ENCODE measurements at places on chromosomes 2 and 18. TPM values are rescaled to one million over a fixed set of nuclear protein-coding genes. Genes with fewer than 3 reads are reported as not detected.

The CAPN10 gene
- 18.9 TPM for total RNA-seq

DNA sequence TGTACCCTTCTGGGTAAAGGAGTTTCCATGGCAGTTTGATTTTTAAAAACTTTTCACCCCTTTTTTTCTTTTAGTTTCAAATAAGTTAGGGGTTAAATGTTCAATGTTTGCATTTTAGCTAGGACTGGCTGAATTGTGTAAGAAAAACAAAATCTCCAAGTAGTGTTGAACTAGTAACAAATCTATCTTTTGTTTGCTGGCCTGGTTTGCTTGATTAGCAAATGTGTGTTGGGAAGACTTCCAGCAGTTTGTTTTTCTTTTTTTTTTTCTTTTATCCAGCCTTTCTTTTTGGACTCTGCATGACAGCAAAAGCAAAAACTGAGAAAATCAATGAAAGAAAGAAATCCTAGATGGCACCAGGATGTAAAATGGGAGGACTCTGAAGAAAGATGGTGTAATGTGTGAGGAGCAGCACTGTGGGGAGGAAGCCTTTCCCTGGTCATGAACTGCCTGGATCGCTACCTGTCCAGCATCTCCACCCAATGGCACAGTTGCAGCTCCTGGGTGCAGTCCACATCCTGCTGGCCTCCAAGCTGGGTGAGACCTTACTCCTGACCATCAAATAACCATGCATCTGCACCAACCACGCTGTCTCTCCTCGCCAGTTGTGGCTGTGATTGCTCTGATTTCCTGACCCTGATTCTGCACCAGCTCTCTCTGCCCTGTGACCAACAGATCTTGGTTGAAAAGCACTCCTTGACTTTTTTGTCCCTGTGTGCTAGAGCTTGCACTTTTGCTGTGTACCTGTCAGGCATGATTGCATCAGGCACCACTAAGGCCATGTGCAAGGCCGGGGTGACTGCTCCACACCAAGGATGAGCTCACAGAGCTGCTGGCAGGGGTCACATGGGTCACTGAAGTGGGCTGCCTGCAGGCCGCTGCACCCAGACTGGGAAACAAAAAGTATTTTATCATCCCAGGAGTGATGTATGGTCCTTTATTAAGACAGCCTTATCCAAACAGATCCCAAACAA, 71.2 kb upstream of the ZNF236 start:
- DNase-seq, result no peak
- H3K4me3 ChIP-seq, result no peak overlapping the region
- no peaks in the 10 kb centered on the region for H3K4me1 ChIP-seq
- no peak overlapping the region for H3K27ac ChIP-seq
- no peaks in the 10 kb centered on the region for H3K36me3 ChIP-seq

DNA sequence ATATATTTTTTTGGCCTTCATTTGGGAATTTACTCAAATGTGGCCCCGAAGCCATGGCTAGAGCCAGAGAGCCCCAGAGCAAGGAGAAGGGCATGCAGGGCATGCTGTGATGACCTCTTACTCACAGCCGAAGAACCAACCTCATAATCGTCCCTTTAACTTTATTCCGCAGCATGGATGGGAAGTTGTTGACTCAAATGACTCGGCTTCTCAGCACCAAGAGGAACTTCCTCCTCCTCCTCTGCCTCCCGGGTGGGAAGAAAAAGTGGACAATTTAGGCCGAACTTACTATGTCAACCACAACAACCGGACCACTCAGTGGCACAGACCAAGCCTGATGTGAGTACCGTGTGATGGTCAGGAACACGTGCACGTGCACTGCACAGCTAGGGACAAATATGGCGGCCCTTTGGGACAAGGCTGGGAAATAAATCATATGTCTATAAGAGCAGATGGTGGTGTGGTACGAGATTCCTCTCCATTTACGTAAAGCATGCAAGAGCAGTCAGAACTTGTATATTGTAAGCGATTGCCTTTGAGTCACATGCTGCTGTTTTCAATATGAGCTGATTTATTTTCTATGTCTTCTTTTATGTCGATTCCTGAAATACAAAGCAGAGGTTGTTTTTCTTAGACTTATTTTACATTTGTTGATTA, 280.9 kb downstream of the NEDD4L start:
- H3K4me3 ChIP-seq, result no peak overlapping the region
- H3K27ac ChIP-seq, result peak overlapping the region; percentile 89
- H3K4me1 ChIP-seq, result peaks cover 25% of the 10 kb centered on the region

- peak; percentile 30 for DNase-seq
- peaks cover 17% of the 10 kb centered on the region for H3K4me1 ChIP-seq
- H3K27ac ChIP-seq, result peak overlapping the region; percentile 92
Measured at GRCh38 chr2:218782528-218782844, 539 bp downstream of the CYP27A1 start.

The GPR45 gene
- not detected for total RNA-seq

The DYSF gene
- total RNA-seq, result 51.6 TPM

- no peak overlapping the region for H3K4me3 ChIP-seq
- no peak overlapping the region for H3K27ac ChIP-seq
- H3K27me3 ChIP-seq, result peaks cover 2% of the 10 kb centered on the region
- no peaks in the 10 kb centered on the region for H3K36me3 ChIP-seq
- peak; percentile 60 for DNase-seq
- H3K4me1 ChIP-seq, result peaks cover 12% of the 10 kb centered on the region
Measured at GRCh38 chr2:46657042-46657504, 177.7 kb downstream of the TMEM247 start.

DNA sequence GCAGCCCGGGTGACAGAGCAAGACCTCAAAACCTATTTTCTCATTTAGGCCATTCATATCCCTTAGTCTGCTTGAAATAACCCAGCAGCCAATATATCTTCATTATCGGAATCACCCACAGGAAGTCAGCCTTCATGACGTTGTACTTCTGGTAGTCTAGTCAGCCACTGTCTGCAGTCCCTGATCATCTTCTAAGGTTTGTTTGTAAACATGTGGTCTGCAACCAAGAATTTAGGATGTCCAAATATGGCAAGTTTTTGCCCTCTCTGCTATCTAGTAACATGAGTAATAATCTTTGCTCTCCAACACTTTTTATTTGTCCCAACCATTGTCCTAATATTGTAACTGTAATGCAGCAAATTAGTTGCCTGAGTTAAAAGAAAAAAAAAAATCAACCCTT, 92.5 kb downstream of the PRPF40A start:
- peaks cover 11% of the 10 kb centered on the region for H3K4me1 ChIP-seq
- no peak overlapping the region for H3K4me3 ChIP-seq

The CNRIP1 gene
- total RNA-seq, result 21.1 TPM

DNA sequence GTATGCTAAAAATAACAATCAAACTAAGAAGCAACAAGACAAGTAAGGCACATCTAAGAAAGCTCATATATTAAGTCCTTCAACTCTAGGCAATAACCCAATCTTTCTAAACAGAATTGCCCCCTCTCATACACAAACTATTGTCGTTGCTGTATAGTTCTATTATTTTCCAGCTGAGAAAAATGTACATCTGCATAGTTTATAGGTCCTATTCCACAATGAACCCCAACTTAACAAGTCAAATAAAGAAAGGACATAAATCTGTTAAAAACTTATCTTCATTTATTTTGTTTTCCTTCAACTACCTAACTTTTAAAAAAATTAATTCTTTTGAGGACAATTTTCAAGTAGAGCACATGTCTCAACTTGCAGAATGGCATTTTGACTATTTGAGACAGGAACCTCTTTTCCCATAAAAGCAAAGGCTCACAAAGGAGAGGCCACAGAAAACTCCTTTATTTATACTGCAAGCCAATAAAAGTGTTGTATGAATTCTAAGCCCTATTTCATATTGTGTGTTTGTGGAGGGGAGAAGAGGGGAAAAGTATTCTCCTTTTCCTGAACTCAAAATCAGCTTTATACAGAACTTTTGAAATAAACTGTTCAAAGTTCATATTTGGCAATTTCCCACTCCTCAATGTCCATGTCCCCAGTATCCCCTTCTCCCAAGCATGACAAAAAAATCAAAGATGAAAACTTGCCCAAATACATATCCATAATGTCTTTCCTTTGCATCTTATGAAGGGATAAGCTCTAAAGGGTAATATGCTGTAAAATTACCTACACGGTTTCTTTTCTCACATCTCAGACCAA, 37.4 kb downstream of the RTN4 start:
- no peaks in the 10 kb centered on the region for H3K36me3 ChIP-seq
- no peak for DNase-seq
- H3K4me3 ChIP-seq, result no peak overlapping the region

DNA sequence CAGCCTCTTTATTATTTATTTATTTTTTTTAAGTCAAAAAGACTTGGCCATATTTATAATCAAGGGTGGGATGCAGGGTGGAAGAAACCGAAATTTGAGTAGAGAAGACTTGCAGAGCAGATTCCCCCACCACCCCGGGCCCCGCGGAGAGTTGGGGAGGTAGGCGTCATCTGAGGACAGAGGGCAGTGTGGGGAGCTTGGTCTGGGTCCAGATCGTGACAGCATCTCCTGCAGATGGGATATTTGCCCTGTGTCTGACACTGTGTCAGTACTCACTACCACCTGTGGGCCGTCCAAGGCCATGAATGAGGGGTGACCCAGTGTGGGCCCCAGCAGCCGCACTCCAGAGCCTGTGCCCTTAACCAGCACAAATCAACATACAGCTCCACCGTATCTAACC, 10.5 kb upstream of the PRELID3A start:
- no peak overlapping the region for H3K4me3 ChIP-seq
- H3K36me3 ChIP-seq, result no peaks in the 10 kb centered on the region
- H3K27me3 ChIP-seq, result peaks cover 2% of the 10 kb centered on the region
- no peak for DNase-seq
- no peak overlapping the region for H3K27ac ChIP-seq
- no peaks in the 10 kb centered on the region for H3K4me1 ChIP-seq

DNA sequence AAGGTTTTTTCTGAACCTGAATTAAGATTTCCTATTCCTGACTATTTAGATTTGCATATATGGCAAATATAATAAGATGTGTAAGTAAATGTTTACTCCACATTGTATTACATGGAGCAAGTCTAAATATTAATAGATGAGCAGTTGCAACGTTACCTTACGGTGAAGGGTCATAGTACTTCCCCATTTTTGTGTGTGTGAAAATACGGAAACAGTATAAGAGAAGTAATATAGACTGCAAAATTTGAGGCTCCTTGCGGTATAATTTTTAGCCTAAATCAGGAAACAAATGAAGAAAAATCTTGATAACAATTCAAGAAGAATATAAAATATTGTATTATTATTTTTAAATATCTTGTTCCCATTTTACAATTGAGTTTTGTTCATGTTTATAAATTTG, 434.2 kb downstream of the GRB14 start:
- H3K4me1 ChIP-seq, result no peaks in the 10 kb centered on the region
- no peak overlapping the region for H3K27ac ChIP-seq
- H3K36me3 ChIP-seq, result no peaks in the 10 kb centered on the region
- DNase-seq, result no peak
- no peak overlapping the region for H3K4me3 ChIP-seq

The ASB18 gene
- total RNA-seq, result 4.7 TPM

DNA sequence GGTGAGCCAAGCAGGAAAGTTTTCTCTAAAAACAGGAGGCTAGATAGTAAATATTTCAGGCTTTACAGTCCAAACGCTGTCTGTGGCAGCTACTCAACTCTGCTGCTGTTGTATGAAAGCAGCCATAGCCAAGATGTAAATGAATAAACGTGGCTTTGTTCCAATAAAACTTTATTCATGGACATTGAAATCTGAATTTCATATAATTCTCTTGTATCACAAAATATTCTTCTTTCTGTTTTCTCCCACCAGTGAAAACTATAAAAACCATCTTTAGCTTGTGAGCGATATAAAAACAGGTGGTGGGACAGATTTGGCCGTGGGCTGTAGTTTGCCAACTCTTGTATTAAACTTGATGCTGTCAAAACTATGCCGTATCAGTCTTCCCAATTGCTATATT, 333.0 kb downstream of the PTPRM start:
- H3K27ac ChIP-seq, result no peak overlapping the region
- no peaks in the 10 kb centered on the region for H3K36me3 ChIP-seq
- peaks cover 4% of the 10 kb centered on the region for H3K4me1 ChIP-seq
- no peaks in the 10 kb centered on the region for H3K27me3 ChIP-seq
- DNase-seq, result no peak

The SERPINB7 gene
- total RNA-seq, result not detected

- no peak for DNase-seq
- H3K36me3 ChIP-seq, result no peaks in the 10 kb centered on the region
- no peak overlapping the region for H3K4me3 ChIP-seq
- H3K27ac ChIP-seq, result no peak overlapping the region
- H3K27me3 ChIP-seq, result no peaks in the 10 kb centered on the region
Measured at GRCh38 chr2:223368481-223368880, 233.7 kb downstream of the SCG2 start.

DNA sequence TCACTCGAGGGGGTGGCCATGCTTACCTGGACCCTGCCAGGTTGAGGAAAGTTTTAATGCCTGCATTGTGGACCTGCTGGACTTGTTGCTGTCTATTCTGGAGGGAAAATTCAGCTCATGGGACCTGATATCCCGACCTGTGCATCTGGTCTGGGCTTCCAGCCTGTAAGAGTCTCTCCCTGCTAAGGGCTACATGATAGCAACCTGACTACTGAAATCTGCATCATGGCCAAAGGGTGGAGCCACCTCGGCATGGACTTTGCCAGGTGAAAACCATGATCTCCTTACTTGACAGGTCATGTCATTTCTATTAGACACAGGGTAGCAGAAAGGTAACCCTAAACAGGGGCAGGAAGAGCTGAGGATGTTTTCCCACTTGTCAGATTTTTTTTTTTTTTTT, 12.9 kb upstream of the SLC66A3 start:
- H3K4me1 ChIP-seq, result no peaks in the 10 kb centered on the region
- H3K27me3 ChIP-seq, result peaks cover 5% of the 10 kb centered on the region
- H3K36me3 ChIP-seq, result no peaks in the 10 kb centered on the region

The UGT1A3 gene
- not detected for total RNA-seq

GRCh38 chr2:159078443-159078842, 110.0 kb downstream of the TANC1 start:
- no peak overlapping the region for H3K4me3 ChIP-seq
- DNase-seq, result no peak
- no peak overlapping the region for H3K27ac ChIP-seq
- no peaks in the 10 kb centered on the region for H3K27me3 ChIP-seq
- H3K36me3 ChIP-seq, result peaks cover 3% of the 10 kb centered on the region

DNA sequence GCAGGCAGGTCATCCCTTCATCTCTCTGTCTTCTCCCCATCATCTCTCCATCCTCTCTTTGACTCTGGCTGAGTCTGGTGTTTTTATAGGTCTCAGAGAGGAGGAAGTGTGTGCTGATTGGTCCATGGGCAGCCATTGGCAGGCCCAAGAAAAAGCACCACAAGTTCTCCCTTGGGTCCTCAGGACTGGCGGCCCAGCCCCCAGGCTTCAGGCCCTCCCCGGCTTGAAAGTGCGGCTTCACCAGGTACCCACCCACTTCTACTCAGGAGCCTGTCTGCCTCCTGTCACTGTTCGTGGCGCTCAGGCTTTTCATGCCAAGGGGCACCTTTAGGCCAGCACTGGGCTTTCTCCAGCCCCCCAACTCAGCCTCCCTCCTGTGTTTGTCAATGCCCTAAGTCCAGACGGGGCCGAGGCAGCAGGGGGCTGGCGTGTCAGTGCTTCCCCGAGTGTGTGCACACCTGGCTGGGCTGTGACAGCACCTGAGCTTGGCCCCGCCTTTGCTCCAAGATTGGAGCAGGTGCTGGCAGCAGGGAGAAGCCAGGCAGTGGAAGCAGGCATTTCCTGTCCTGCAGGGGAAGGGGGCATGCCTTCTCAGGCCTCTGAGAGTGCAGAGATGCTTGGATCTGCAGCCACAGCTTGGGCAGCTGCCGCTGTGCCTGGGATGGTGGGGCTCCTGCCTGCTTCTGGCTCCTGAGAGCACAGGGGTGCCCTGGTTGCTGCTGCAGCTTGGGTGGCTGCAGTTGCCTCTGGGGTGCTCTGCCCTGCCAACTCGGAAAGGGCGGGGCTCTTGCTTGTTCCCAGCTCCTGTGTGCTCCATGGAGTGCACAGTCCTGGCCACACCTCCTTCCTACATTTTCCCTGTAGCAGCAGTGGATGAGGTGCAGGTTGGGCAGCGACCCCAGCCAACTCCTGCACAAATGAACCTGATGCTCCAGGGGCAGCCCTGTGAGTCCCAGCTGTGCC, 34.1 kb downstream of the FBXO48 start:
- no peak overlapping the region for H3K27ac ChIP-seq
- no peaks in the 10 kb centered on the region for H3K36me3 ChIP-seq
- H3K4me1 ChIP-seq, result peaks cover 7% of the 10 kb centered on the region

Measured in muscle of leg (tissue), 16 donors.